ENCODE measurements at places on chromosomes 3 and 15.

GRCh38 chr3:62727536-62727935, 147.7 kb downstream of the CADPS start:
- no peak for DNase-seq

DNA sequence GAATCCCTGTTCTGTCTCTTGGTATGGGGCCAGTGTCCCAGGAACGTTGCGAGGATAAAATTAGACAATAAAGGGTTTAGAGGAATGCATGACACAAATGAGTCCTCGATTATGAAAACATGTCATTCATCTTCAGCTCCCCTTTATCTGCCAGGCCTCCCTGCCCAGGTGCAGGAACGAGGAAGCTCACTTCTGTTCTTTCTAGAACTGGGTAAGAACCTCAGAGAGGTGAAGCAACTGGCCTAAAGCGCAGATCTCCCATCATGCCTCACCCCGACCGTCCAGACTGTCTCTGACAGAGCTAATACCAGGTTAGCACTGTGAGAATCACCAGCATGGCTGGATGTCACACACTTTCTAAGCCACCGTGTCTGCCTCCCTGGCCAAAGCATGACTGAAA, 1.5 kb upstream of the ITIH1 start:
- no peak for DNase-seq

DNA sequence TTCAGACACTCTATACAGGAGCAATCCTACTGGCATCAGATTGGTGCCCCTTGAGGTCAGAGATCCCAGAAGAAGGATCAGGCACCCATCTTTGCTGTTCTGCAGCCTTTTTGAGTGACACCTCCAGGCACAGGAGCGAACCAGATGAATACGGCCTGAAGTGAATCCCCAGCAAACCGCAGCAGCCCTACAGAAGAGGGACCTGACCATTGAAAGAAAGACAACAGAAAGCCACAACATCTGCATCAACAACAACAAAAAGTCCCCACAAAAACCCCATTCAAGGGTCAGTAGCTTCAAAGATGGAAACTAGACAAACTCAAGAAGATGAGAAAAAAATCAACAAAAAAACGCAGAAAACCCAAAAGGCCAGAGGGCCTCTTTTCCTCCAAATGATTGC, 130.4 kb downstream of the PPM1L start:
- no peak for DNase-seq

DNA sequence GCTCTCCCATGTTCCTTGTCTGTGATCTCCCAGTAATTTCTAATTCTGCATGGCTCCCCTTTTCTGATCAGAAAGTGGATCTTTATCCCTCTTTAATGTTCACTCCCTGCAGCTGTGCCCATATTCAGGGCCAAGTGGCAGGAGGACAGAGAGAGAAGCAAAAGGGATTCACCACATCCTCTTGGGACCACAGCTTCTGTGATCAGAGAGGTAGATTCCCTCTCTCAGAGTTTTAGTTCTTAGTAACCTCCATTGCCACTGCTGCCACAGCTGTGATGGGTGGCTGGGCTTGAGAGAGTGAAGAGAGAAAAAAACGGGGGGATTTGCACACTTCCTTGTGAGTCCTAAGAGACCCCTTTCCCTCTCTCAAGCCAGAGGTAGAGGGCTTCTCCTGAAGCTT, 49.2 kb downstream of the GLCE start:
- no peak for DNase-seq

- no peak for DNase-seq
Measured at GRCh38 chr15:97162805-97163495, 797.6 kb upstream of the ARRDC4 start.

DNA sequence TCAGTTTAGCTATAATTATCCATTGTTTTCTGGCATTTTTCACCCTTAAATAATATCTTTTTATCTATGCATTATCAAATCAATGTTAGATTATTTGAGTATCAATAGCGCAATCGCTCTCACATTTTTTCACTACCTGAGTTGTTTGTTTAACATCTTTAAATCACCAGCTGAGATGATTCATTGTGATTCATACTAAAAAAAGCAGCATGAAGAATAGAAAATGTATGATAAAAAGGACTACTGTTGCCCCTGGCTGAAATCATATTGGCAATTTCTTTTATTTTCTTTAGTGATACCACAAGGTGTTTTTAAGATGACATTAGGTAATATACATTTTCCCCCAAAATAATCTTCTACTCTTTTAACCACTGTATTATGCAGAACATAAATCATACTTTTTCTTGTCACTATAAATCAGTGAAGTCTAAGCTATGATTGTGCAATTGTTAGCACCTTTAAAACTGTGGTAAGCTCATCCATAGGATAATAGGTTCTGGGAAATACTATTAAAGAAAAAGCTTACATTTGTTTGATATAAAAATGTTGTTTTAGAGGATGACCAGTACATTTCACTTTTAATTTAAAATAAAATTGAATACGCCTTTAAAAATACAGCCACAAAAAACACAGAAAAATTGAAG, 889.1 kb downstream of the NAALADL2 start:
- DNase-seq = no peak

DNA sequence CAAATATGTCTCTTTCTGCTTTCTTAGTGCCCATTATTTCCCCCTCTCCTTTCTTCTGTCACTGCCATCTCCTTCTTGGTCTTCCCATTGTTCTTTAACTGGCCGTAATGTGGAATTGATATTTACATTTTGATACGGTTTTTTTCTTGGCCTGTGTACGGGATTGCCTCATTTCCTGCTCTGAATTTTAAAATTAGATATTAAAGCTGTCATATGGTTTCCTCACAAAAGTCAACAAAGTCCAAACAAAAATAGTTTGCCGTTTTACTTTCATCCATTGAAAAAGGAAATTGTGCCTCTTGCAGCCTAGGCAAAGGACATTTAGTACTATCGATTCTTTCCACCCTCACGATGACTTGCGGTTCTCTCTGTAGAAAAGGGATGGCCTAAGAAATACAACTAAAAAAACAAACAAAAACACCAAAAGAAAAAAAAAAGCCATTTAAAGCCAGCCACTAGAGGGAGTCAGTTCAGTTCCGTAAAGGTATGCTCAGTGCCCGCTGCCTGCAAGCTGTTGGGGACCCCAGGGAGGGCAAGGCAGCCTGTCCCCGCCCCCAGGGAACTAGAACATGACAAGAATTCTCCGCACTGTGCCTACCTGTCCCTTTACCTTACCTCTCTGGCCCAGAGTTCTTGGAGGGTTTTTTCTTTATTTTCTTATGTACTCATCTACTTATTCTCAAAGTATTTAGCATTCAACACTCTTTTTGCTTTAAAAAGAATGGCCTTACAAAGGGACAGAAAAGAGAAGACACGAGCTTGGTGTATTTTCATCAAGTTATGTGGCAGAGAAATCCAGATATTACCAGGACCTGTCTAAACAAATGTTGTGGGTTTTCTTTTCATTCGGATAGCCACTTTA, 30.0 kb upstream of the NR2E3 start:
- DNase-seq = no peak

DNA sequence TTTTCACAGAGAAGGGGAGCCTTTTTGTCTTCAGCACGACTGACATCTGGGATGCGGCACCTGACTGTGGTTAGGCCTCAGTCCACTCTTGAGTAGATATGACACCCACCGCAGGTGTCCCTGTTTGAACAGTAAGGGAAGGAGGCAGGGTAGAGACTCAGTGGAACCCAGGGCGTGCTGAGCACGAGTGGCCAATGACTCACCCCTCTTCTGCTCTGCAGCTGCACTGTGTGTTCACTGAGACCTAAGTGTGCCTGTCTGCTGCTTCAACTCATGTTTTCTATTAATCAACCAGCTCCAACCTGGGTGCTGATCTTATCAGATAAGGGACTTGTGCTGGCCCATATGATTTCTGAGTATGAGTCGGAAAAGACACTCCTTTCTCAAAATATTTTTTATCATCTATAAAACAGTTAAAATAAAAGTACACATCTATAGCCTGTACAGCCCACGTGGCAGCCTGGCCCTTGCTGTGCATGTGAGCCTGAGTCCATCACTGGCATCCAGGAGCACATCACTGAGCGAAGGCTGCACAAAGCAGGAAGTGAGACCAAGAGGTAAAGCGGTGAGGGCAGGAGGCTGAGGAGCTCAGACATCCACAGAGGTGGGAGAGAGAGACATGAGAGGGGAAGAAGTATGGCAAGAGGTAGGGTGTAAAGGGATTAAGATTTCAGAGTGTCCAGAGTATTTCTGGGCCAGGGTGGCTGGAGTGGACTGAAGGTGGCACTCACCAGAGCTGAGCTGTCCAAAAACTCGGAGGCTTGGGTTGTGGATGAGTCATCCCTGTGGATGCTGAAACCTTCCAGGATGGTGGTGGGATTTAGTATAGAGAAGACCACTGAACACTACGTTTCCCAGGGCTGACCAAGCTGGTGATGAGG, 49.2 kb downstream of the SLC41A3 start:
- DNase-seq = no peak

DNA sequence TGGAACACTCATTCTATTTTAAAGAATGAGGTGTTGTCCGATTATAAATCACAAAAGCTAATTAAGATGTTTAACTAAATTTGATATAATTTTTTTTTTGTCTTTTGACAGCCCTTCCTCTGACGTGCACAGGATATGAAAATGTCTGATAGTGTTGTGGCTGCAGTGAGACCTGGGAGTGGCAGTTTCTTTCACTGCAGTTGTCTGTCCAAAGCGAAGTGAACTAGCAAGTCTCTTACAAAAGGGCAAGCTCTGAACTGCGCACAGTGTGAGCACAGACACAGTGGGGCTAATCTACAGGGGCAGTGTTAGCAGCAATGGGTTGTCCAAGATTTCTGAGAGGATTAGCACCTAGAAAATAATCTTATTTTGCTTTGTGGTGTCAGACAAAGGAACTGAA, 29.1 kb upstream of the MYRIP start:
- no peak for DNase-seq
